ENCODE measurements at places on chromosomes 3 and 15.

GRCh38 chr15:98954411-98954810, 53.2 kb downstream of the PGPEP1L start:
- DNase-seq = no peak

GRCh38 chr15:78353093-78353492, 12.9 kb downstream of the CRABP1 start:
- no peak for DNase-seq

DNA sequence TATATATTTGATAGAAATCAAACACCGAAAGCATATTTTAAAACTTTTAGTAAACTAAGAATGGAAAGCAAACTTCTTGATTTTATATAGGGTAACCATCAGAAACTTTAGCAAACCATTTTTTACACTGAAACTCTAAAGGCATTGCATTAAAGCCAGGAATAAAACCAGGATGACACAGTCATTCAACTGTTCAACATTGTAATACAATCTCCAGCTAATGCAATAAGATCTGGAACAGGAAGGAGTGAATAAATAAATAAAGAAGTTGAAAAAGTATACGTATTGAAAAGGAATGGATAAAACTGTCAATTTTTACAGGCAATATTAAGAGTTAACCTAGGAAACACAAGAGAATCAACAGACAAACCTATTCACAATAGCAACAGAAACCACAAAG, 181.9 kb upstream of the TTC14 start:
- no peak for DNase-seq

- DNase-seq = no peak
Observed at GRCh38 chr15:85750319-85751290, 44.1 kb downstream of the KLHL25 start.

DNA sequence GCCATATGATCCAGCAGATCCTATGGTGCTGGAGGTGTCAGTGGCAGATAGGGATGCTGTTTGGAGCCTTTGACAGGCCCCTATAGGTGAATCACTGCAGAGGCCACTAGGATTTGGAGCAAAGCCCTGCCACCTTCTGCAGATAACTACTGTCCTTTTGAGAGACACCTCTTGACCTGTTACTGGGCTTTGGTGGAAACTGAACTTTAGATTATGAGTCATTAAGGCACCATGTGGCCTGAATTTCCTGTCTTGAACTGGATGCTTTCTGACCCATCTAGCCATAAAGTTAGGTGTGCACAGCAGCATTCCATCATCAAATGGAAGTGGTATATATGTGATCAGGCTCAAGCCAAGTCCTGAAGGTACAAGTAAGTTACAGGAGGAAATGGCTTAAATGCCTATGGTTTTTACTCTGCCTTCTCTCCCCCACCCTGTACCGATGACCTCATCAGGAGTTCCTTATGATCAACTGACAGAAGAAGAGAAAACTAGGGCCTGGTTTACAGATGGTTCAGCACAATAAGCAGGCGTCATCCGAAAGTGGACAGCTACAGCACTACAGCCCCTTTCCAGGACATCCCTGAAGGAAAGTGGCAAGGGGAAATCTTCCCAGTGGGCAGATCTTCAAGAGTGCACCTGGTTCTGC, 565.6 kb upstream of the AGTR1 start:
- DNase-seq = no peak

- no peak for DNase-seq
Observed at GRCh38 chr15:67117370-67117769, 52.0 kb downstream of the SMAD3 start.

GRCh38 chr3:141738891-141739363, 829 bp downstream of the RNF7 start:
- DNase-seq = no peak

DNA sequence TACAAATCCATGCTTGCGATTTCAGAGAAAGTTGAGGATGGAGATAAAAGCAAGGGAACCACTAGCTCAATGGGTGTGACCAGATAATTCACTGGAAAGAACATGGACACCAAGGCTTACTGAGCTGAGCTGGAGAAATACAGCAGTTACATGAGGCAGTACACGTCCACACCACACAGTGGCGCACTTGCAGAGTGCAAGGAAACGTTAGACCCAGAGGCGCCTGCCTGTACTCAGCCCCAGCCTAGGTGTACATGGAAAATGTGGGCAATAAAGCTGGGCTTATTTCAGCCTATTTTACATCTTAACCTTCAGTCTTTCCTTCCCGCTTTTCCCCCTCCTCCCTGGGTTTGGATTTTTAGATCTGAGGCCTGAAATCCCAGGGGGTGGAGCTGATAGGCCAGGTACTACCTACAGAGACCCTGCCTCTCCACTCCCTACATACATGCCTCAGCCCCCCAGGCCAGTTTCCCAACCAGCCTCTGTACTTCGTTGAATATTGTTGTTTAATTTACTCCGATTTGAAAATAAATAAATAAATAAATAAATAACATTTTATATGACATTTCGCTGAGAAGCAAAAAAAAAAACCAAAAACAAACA, 60.1 kb downstream of the PCOLCE2 start:
- peak; percentile 83 for DNase-seq

- DNase-seq = no peak
Observed at GRCh38 chr3:170701696-170702678, 116.1 kb upstream of the SLC7A14 start.

GRCh38 chr3:159763011-159763601, 225.5 kb upstream of the IL12A start:
- peak; percentile 32 for DNase-seq

DNA sequence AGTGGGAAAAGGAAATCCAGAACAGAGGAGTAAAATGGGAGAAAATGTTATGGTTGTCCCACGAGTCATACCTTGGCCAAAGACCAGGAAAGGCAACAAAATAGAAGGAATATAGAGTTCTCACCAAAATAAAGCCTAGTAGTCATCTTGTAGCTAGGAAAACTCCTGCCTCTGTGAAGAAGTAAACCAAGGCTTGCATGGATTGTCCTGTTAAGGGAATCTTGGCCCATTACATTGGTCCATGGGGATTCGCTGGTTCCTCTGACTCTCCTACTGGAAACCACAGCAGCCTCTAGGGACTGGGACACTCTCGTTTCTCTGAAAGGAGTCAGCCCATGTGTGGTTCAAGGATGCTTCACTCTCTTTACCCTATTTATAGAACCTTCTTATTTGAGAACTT, 62.9 kb upstream of the FNDC3B start:
- no peak for DNase-seq

GRCh38 chr15:29870495-29871151, 48.4 kb upstream of the TJP1 start:
- DNase-seq = peak; percentile 14

DNA sequence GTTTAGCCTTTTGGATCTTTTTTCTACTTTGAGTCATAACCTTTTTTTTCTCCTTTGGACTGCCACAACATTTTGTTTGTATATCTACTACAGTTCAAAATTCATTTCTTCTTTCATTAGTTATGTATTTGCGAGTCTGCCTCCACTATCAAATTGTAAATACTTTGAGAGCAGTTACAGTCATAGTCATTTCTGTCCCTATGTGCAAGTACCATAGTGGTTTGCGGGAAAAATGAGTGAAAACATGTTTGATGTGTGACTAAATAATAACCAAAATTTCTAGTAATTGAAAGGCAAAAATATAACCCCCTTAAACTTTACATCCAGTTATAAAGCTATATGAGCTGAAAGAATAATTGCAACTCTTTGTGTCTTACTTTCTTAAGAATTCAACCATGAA, 45.8 kb upstream of the CCDC50 start:
- DNase-seq = no peak

DNA sequence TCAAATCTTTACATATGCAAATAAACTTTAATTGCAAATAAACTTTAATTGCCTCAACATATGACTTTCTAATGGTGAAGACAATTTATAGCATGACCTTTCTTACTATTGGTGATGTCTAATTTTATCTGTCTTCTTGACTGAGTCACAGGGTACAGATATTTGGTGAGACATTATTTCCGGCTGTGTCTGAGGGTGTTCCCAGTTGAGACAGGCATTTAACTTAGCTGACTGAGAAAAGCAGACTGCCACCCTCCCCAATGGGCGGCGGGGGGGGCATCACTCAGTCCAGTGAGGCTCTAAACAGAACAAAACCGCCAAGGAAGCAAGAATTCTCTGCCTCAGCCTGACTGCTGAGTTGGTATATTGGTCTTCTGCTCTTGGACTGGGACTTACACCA, 160.0 kb downstream of the TBL1XR1 start:
- no peak for DNase-seq

GRCh38 chr15:55981582-55982249, 11.7 kb downstream of the NEDD4 start:
- DNase-seq = no peak

DNA sequence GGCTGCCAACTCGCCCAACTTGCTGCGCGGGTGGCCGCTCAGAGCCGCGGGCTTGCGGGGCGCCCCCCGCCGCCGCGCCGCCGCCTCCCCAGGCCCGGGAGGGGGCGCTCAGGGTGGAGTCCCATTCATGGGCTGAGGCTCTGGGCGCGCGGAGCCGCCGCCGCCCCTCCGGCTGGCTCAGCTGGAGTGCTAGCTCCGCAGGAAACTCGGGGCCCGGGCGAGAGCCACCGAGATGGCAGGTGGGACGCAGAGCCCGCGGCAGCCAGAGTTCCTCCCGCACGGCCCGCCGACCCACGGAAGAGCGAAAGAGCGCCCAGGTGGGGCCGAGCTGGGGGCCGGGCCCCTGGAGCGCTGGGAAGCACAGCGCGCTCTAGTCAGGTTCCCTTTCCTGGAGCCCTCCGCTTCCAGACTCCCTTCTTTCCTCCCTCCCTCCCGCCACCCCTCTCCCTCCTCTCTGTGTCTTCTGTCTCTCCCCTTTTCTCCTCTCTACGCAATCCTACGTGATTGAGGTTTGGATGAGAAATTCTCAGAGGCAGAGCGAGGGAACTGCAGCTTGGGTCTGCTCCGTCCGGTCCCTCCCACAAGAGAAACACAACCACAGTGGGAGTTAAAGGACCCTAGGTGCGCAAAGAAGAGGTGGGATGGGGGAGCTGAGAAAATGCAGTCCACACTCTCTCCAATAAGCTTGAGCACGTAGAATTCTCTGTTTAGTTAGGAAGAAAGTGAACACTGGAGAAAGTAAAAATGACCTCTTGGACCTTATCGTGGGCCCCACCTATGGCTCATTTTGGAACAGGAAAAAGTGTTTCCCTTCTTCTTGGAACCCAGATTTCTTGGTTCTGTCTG, 317.3 kb downstream of the FGF12 start:
- DNase-seq = no peak

DNA sequence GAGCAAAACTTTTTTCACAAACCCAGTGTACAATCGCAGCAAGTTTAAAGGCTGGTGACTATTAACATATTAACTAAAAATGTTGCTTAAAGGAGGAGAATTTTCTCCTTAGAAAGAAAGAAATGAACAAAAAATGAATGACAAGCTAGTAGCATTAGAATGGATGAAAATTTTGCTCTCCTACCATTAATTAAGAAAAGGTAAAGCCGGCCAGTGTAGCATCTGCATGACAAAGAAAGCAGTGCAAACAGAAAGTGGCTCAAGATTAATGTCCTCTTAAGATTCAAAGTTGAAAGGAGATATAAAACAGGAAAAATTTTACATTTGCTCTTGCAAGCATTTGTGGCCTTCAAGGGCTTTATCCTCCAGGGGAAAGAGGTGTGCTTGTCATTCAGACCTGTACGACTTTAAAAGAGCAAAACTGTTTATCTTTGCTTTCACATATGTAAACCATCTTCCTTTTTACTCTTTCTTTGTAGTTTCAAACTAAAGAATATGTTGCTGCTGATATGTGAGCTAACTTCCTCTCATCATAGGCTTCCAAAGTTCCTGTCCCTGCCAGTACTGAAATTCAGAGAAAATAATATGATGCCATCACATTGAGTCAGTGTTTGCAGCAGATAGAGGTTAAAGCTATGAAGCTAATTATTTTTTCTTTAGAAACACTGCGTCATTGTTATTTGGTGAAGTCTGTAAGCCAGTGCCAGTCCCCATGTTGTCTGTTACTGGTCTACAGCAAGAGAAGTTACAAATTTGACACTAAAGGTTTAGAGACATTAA, 439.1 kb upstream of the GRM7 start:
- no peak for DNase-seq

DNA sequence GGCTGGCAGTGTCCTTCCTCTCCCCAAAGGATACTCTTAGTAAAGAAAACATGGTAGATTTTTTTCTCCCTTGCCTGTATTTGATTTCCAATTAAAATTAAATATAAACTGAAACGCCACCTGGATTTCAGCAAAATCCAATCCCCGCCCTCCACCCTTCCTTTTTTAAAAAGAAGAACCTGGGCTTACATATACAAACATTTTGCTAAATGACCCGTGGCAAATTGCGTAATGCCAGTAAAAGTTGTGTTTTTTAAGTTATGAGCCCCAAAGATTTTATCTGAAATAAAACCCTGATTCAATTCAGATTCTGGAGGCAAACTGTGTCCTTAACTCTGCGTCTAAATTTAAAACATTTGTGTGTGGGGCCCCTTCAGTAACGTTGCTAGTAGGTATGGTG, 403.0 kb downstream of the FOXP1 start:
- DNase-seq = no peak

GRCh38 chr3:150309557-150309956, 98.5 kb upstream of the TSC22D2 start:
- no peak for DNase-seq

- no peak for DNase-seq
Observed at GRCh38 chr15:70308011-70308734, 210.5 kb upstream of the TLE3 start.

DNA sequence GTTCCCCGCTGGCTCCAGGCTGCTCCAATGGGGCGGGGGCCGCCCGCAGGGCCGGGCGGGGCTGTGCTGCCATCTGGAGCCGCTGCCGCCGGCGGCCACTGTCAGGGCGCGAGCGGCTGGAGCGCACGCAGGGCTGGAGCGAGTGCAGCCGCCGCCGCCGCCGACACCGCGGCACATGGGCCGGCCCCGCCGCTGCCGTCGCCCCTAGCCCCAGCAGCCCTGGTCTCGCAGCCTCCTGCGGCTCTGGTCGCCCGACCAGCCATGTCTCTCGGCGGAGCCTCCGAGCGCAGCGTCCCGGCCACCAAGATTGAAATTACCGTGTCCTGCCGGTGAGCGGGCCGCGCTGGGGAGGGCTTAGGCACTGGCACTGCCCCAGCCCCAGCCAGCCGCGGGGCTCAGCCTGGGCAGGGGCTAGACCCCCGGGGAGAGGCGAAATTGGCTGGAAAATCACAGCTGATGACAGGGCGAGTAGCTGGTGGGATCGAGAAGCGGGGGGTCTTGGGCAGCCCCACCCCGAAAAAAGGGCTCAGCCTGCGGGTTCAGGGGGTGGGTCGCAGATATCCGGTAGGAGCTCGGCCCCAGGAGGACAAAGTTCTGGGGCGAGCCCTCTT, at the start of gene CPNE9:
Gene CPNE9 (plus strand): TSS at position 98 of the 611 bp plus-strand sequence. CDS start 164 bp downstream, at position 262.
- DNase-seq = no peak

GRCh38 chr3:52438579-52439425, 6.1 kb downstream of the SEMA3G start:
- no peak for DNase-seq

GRCh38 chr15:90497912-90498311, 31.8 kb upstream of the CRTC3 start:
- no peak for DNase-seq
